GM03348 (cell line): ENCODE measurements at places on chromosomes 3 and 15.

- DNase-seq: no peak
These were observed 78.4 kb downstream of the DUT start for GRCh38 chr15:48409623-48410022.

DNA sequence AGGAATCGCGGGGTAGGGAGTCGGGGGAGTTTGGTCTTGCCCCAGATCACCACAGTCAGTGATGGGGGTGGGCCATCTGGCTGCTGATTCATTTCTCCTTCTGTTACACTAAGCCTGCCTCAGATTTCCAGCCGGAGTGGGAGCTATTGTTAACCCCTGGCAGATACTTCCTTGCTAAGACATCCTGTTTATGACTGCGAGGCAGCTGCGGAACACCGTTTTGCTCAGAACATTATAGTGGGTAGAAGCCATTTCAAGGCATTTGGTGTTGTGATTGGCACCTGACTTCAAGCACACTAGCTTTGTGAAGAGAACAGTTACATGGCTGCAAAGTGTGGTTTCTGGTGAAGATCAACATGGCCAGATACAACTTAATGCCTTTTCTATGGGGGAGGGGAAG is 73.8 kb downstream of the FLNB start:
- no peak for DNase-seq

DNA sequence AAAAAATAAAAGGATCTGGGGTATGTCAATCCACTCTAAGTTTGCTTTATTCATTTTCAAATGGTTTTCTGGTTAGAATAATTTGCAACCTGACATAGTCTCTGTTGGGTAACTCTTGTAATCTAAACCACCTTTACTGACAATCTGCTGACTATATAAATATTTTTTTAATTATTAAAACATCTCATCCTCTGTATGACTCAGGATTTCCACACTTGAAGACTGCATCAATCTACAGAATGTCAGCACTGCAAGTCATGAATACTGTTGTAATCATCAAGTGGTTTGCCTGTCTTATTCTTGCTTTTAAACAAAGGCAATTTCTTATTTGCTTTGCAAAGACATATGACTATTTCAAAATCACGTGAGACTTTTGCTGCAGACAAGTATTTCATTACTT is 42.1 kb downstream of the VGLL3 start:
- DNase-seq: peak; percentile 49

GRCh38 chr15:84747416-84748273 is 747 bp upstream of the ZNF592 start:
- peak; percentile 67 for DNase-seq

DNA sequence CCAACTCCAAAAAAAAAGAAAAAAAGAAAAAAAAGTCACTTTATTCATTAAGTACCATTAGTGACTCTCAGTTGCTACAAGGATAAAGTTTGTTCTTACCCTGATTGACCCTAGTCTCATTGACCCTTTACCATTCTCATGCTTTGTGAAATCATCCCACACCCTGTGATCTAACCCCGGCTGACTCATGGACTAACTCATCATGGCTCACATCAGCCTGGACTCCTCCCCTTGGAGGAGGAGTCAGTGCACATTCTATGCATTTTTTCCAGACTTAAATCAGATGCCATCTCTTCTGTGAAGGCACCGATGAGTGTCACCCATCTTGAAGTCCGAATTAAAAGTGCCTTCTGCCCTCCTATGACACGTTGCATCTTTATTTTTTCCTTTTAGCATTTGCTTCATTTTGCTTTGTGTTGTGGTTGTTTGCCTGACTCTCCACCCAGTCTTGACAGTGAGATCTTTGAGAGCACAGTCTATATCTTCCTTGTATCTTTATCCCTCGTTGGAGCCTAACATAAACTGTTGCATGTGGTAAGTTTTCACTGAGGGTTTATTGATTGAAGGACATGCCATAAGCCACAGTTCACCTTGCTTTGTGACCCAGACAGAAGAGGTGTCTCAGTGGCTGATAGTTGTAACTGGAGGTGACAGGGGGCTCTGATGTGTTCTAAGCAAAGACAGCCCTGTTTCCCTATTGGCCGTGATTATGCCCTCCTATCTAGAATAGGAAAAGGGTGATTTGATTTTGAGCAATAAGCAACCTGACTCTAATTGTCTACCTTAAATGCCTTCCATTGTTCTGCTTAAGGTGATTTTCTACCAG is 72.1 kb downstream of the IL1RAP start:
- peak; percentile 88 for DNase-seq

GRCh38 chr3:180294282-180295027 is 257.7 kb upstream of the PEX5L start:
- no peak for DNase-seq

DNA sequence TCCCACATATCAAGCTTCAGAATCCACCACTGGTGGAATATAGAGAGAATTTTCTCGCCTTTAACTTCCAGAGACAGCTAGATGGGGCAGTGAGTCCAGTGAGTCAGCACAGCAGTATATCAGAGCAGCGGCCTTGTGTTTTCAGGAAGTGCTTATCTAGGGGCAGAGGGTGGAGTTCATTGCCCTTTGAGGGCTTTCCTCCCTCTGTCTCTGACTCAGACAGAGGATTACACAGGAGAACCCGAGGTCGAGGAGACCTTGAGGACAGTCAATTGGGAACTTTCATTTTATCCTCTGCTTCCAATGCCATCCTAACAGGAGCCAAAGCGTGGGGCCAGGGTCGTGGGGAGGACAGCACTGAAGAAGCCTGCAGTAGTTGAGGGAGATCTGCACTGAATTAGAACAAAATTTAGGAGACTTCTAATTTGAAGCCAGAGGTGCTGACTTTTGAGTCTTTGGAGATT is 109.6 kb upstream of the UMPS start:
- DNase-seq: peak; percentile 8

GRCh38 chr15:72312605-72313447 is 7.1 kb downstream of the CELF6 start:
- peak; percentile 90 for DNase-seq

- peak; percentile 75 for DNase-seq
These were observed 14.3 kb upstream of the FBXL22 start for GRCh38 chr15:63582718-63583426.

DNA sequence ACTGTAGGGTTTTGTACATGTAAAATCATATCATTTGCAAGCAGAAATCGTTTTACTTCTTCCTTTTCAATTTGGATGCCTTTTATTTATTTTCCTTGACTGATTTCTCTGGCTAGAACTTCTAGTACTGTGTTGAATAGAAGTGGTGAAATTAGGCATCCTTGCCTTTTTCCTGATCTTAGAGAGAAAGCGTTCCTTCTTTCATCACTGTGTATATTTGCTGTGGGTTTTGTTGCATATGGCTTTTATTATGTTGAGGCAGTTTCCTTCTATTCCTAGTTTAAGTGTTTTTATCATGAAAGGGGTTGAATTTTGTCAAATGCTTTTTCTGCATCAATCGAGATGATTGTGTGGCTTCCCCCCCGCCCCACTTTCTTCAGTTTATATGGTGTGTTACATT is 140.9 kb downstream of the ATG7 start:
- DNase-seq: no peak

DNA sequence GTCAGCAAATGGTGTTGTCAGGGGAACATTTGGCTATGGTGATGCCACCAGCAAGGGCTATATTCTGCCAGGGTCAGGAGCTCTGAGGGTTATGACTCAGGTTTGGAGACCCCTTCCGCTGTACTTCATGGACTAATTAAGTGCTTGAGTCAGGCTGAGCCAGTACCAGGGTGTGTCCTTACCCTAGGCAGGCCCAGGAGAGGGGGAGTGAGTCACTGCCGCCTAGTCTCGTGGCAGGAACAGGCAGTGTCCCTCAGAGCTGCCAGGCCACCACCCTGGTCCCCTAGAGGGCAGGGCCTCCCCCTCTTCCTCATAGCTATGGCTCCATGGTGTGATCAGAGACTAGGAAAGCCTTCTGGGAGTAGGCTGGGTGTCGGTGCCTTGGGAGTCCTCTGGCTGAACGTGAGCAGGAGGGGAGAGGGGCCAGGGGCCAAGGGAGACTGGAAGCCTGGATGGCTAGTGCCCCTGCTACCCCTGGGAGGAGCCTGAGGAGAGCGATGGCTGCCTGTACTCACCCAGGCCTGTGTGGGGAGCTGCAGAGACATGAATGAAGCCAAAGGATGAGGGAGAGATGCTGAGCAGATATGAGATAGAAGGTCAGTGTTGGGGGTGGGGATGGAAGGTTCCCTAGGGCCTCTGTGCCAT is 10.6 kb downstream of the MAPKAPK3 start:
- peak; percentile 72 for DNase-seq

DNA sequence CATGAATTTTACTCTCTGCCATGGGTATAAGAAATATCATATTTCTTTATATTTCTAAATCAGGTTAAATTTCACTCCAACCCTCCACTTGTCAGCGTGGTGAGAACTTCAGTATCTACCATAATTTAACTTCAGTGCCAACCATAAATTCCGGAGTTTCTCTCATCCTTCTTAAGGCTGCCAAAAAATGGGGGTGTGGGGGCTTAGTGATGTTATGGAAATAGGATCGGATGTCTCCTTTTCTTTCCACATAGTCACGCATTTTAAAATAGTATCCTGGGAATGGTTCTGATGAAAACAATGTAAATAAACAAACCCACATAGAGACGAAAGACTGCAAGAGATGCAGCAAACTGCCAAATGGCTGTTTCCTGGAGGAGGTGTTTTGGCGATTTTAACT is 12.9 kb upstream of the FAM3D start:
- no peak for DNase-seq

- no peak for DNase-seq
These were observed 57.3 kb downstream of the ACAP2 start for GRCh38 chr3:195385526-195385925.

- DNase-seq: no peak
These were observed 130.4 kb upstream of the ATP10A start for GRCh38 chr15:25993506-25993905.

- no peak for DNase-seq
These were observed 5.7 kb downstream of the IFRD2 start for GRCh38 chr3:50286322-50287227.
